Body of pancreas (tissue), 4 donors: ENCODE measurements at places on chromosomes 2 and 18. TPM values are rescaled to one million over a fixed set of nuclear protein-coding genes. Genes with fewer than 3 reads are reported as not detected.

PAX8 gene
- total RNA-seq: 2.3 TPM

CCDC141 gene
- total RNA-seq: 19.4 TPM

ARHGAP28 gene
- total RNA-seq: 16.3 TPM

BOD1L2 gene
- total RNA-seq: not detected

PCARE gene
- not detected for total RNA-seq

COL5A2 gene
- total RNA-seq: 24.1 TPM

MPV17 gene
- 64.3 TPM for total RNA-seq

LONRF2 gene
- total RNA-seq: 14.2 TPM

CD8B2 gene
- not detected for total RNA-seq

DNA sequence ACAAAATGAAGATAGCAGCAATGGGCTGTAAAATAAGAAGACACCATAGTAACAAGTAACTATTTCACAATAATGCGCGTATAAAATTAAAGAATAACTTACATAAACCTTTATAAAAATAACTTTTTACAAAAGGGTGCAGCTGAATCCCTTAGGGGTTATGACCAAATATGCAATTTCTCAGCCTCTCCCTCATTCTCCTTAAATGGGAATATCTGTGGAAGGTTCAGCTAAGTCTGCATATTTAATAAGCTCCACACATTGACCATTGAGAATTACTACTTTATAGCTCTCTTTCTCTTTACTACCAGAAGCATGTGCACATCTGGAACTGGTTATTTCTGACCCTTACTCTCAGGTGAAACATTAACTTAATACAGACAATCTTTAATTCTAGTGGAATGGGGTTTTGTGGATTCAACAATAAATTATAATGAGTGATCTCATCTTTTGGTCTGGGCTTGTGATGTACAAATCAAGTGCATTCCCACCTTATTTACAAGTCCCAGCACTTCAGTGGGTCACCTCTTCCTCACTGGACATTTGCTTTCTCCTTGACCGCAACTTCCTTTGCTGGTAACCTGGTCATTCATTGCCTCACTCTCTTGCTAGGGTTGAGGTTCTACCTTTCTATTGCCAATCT is 15.7 kb downstream of the ARHGAP15 start:
- H3K27ac ChIP-seq: no peak overlapping the region
- DNase-seq: no peak
- H3K4me3 ChIP-seq: no peak overlapping the region
- no peaks in the 10 kb centered on the region for H3K27me3 ChIP-seq
- no peaks in the 10 kb centered on the region for H3K4me1 ChIP-seq

- H3K4me1 ChIP-seq: peaks cover 21% of the 10 kb centered on the region
- peak overlapping the region; percentile 66 for H3K27ac ChIP-seq
- no peak for DNase-seq
- no peaks in the 10 kb centered on the region for H3K27me3 ChIP-seq
- H3K36me3 ChIP-seq: no peaks in the 10 kb centered on the region
Observed at GRCh38 chr2:173572848-173573247, 218.2 kb downstream of the CDCA7 start.

DNA sequence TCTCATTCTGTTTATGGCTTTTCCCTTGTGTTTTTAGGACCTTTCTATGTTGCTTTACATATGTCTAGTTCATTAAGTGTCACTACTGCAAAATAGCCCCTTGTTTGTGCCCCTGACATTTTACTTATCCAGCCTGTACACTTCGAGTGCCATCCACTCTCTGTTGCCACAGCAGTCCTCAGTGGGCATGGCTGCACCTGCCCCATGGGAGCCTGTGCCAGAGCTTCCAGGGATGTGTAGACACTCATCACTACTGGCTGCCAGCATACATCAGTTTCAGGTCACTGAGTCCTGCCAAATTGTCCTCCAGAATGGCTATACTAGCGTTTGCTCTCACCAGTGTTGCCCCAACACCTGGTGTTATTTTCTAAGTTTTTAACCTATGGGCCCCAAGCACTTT is 80.4 kb downstream of the ARMC9 start:
- H3K4me1 ChIP-seq: no peaks in the 10 kb centered on the region
- H3K27me3 ChIP-seq: no peaks in the 10 kb centered on the region
- no peak overlapping the region for H3K27ac ChIP-seq

DNA sequence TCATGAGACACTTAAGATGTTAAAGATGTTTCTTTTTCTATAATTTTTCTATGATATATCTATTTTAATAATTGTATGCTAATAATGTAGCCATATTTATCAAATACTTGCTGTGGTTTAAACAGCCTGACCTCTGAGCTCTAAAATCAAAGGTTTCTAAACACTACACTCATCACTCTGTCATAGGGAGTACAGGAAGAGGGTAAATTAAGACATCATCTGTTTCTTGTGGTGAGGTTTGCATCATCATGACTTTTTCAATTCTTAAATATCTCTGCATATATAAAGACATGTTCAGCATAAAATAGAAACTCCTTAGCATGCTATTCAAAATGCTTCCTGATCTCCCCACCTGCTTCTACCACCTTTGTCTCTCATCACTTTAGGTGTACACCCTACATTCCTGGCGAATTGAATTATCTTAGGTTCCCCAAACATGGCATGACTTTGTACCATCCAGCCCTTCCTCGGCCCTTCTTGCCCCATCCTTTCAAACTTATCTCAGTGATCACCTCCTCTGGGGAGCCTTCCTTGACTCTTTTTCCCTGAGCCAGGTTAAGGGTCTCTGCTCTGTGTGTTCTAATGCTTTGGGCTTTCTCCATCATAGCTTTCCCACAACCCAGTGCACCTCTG is 105.3 kb upstream of the TTN start:
- peaks cover 27% of the 10 kb centered on the region for H3K4me1 ChIP-seq
- no peaks in the 10 kb centered on the region for H3K27me3 ChIP-seq
- H3K27ac ChIP-seq: no peak overlapping the region
- no peak for DNase-seq
- H3K4me3 ChIP-seq: no peak overlapping the region
- H3K36me3 ChIP-seq: no peaks in the 10 kb centered on the region

DNA sequence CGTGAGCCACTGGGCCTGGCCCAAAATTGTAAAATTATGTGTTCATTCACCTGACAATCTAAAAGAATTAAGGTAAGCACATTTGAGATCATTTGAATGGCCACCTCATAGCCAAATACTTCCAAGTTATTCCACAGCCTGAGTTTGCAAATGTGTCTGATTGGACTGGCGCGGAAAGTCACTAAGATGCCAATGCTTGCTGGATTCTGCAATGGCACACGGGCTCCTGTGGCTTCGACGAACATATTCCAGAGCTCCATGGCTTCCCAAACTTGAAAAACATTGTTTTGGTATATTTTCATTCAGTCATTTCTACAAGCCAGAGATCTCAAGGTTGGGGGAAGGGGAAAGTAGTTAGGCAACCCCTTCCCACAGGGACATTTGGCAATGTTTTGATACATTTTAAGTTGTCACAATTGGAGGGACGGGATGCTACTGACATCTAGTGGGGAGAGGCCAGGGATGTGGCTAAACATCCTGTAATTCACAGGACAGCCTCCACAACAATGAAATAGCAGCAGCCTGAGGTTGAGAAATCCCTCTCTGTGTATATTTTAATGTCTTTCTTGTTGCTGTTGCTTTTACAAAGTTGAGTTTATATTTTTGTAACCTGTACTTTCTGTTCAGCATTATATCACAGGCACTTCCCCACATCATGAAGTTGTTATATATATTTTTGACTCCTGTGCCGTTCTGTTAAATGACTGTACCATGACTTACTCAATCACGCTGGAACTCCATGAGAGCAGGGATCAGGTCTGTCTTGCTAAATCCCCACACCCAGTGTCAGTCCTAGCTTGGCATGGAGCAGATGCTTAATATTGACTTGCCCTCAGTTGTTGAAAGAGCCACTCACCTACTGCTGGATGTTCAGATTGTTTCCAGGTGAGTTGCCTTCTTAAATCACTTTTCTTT is 56.9 kb downstream of the COL4A4 start:
- H3K36me3 ChIP-seq: no peaks in the 10 kb centered on the region
- peak; percentile 72 for DNase-seq
- H3K4me3 ChIP-seq: no peak overlapping the region
- H3K27ac ChIP-seq: peak overlapping the region; percentile 4
- H3K27me3 ChIP-seq: no peaks in the 10 kb centered on the region
- peaks cover 5% of the 10 kb centered on the region for H3K4me1 ChIP-seq

DNA sequence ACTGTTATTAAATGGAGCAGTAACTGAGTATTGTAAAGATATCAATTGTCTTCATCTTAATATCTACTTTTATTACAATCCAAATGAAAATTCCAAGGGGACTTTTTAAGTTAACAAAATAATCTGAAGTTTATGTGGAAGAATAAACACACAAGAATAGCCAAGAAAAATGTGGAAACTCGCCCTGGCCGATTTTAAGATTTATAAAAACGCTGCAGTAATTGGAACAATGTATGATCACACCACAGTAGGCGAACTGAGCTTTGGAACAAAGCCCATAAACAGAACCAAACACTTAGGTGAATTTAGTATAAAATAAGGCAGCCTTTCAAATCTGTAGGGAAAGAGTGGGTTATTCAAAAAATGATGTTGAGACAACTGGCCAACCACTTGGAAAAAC is 96.3 kb downstream of the ANTXR1 start:
- no peak for DNase-seq
- no peak overlapping the region for H3K4me3 ChIP-seq
- H3K27ac ChIP-seq: no peak overlapping the region
- no peaks in the 10 kb centered on the region for H3K36me3 ChIP-seq

DNA sequence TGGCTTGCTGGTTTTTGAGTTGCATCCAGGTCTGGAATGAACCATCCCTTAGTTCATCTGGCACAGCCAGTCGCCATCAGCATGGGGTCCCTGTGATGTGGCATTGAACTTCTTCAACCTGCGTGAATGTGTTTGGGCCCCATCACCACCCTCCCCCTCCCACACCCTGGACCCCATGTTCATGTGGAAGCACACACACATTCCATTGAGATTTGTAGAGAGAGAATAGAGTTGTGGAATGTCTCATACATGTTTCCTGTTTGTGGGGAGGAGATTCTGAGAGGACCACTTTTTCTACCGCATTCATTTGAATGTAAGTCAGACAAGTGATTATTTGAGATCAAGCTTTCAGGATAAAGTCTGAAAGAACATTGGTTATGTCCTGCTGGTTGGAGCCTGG is 117.6 kb upstream of the EML6 start:
- peak overlapping the region; percentile 20 for H3K27ac ChIP-seq
- H3K4me1 ChIP-seq: peaks cover 54% of the 10 kb centered on the region
- H3K36me3 ChIP-seq: no peaks in the 10 kb centered on the region
- no peak for DNase-seq
- no peaks in the 10 kb centered on the region for H3K27me3 ChIP-seq

- no peak overlapping the region for H3K27ac ChIP-seq
- no peak for DNase-seq
- H3K27me3 ChIP-seq: no peaks in the 10 kb centered on the region
- H3K4me3 ChIP-seq: no peak overlapping the region
Observed at GRCh38 chr18:11747731-11748130, 58.7 kb downstream of the GNAL start.

DNA sequence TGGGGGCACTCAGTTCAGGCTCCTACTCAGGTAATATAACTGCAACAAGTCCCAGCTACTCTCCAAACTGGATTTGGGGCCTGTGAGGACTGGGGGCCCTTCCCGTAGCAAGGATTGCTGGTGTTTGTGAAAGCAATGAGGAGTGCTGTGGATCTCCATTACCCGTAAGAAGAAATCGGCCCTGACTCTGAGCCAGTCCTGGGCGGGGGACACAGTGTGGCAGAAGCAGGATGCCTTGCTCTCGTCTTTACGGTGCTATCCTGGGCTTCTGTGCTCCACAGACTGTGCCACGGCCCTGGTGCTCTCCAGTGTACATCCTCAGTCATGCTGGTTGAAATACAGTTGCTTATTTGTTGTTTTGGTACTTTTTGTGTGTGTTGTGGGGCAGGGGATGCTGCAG is 172.9 kb downstream of the NDUFA10 start:
- no peak overlapping the region for H3K4me3 ChIP-seq
- DNase-seq: no peak
- H3K27ac ChIP-seq: no peak overlapping the region
- H3K27me3 ChIP-seq: no peaks in the 10 kb centered on the region
- no peaks in the 10 kb centered on the region for H3K36me3 ChIP-seq

DNA sequence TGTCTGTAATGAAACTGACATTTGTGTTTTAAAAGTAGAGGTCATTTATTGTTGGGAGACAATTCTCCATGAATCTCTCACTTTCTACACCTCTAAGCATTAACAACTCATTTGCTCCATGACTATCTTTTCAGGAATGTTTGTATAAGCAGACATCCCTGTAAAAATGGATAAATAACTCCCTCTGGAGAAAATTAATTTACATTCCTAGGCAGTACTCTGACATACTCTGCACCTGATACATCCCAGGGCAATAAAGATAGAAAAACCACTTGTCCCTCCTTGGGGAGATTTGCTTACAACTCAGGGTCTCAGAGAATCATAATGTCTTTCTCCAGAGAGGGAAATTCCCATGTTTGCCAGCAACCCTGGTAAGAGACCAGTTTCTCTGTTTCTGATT is 1037.7 kb upstream of the SLC39A10 start:
- H3K27ac ChIP-seq: no peak overlapping the region
- no peak for DNase-seq
- no peaks in the 10 kb centered on the region for H3K36me3 ChIP-seq
- H3K4me1 ChIP-seq: no peaks in the 10 kb centered on the region
- no peaks in the 10 kb centered on the region for H3K27me3 ChIP-seq

DNA sequence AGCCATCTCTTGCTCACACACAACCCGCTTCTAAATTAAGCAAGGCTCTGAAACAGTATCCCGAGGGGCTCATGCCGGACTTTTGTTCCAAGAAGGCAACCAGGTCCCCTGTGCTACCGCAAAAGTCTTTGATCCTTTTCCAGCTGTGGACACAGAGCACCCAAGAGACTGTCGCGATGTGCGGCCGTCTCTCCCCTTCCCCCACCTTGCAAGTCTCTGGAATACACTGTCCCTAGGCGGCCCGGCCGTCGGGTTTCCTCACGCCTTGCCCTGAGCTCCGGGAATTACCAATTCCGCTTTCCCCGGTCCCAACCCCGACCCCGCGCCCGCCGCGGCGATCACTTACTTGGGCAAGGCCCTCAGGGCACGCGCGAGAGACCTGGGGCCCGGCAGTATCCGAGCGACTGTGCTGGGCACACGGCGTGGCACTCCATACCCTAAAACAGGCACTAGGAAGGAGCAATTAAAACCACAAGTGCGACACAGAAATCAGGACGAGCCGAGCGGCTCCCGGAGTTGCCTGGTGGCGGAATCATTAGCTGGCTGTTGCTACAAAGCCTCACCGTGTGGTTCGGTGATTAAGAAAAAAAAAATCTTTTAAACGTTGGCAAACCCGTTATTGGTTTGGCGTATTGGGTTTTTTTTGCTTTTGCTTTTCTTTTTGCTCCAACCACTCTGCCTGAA is 2.2 kb upstream of the DLX1 start:
- no peak overlapping the region for H3K27ac ChIP-seq
- DNase-seq: no peak
- no peaks in the 10 kb centered on the region for H3K27me3 ChIP-seq
- H3K36me3 ChIP-seq: no peaks in the 10 kb centered on the region
- H3K4me1 ChIP-seq: peaks cover 44% of the 10 kb centered on the region

GRCh38 chr2:18477293-18477692 is 83.2 kb downstream of the RDH14 start:
- no peak overlapping the region for H3K27ac ChIP-seq
- no peaks in the 10 kb centered on the region for H3K4me1 ChIP-seq
- H3K27me3 ChIP-seq: no peaks in the 10 kb centered on the region
- no peak overlapping the region for H3K4me3 ChIP-seq
- no peak for DNase-seq
